Right forelimb (tissue), 1 donor: ENCODE measurements at places on chromosomes 3 and 15.

GRCh38 chr3:61876797-61877196 lies 315.4 kb downstream of the PTPRG start:
- DNase-seq: no peak

DNA sequence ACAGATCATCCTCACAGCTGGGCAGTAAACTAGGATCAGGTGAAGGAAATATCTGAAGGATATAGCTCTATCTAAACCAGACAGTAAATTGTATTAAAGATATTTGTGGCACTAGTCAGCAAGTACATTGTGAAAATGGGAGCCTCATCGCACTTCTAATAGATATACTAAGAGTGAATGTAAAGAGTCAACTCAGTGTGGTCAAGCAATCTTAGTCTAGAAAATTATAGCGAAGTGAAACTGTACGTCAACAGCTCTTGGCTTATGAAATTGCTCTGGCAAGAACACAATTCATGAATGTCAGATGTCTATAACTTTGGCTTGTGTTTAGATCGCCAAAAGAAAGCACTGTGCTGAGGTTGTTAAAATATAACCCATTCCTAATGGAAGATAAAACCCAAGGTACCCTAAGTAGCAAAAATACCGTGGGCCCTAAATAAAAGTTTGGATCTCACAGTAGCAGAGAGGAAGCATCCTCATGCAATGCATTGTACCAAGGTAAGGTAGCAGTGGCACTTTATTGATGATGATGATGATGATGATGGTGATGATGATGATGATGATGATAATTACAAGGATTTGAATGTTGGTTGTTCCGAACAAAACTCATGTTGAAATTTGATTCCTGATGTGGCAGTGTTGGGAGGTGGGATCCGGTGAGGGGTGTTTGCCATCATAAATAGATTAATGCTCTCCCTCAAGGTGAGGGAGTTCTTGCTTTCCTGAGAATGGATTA lies 228.5 kb downstream of the UNC13C start:
- no peak for DNase-seq

DNA sequence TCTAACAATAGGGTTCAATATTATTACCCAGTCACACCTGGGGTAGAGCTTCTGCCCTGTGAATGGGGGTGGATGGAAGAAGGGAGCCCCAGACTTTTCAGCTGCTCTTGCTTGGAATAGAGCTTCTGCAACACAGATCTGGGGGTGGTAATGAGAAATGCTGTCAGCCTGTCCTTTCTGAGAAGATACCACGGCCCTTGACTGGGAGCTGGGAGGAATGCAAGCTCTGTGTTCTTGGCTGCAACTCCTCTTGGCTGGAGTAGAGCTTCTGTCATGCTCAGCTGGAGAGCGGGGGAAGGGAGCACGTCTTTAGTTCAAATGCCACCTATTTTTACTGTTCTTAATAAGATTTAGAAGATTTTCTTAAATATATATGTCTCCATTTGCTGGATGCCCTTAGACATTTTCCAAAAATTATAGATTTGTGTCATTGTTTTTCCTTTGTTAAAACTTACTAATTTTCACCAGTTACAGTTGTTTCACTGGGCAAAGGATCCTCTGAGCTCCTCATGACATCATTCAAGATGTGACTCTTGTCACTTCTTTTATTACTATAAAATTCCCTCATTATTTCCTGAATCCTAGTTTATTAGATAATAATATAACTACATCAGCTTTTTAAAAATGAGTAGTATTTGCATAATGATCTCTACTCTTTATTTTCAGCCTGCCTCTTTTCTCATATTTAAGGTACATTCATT lies 180.0 kb upstream of the TGFBR2 start:
- peak; percentile 66 for DNase-seq

- DNase-seq: no peak
These were observed 265.2 kb downstream of the SUCLG2 start for GRCh38 chr3:67389176-67389575.

DNA sequence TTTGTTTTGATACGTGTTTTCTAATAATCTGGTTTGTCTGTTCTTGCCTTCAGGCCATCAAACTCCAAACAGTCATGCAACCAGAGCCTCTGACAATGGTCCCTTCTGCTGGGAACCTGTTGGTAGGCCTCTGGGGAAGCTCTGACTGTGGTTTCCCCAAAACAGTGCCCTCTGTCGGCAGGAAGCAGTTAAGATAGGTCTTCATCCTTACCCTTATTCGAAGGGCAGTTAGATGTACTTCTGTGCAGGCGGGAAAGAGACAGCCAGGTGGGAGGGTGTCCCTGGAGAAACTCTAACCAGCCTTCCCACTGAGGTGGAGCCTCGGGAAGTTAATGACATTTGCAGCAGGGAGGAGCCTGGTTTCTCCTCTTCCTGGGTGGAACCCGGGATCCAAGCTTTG lies 81.6 kb upstream of the CHMP2B start:
- no peak for DNase-seq

- DNase-seq: peak; percentile 66
These were observed 42.1 kb downstream of the VGLL4 start for GRCh38 chr3:11601446-11602238.

- DNase-seq: no peak
These were observed 39.2 kb upstream of the NMNAT3 start for GRCh38 chr3:139716908-139717485.

- DNase-seq: no peak
These were observed 437 bp downstream of the MKRN2OS start for GRCh38 chr3:12544652-12545472.

GRCh38 chr3:131075632-131076328 lies 49.1 kb downstream of the NEK11 start:
- DNase-seq: no peak

DNA sequence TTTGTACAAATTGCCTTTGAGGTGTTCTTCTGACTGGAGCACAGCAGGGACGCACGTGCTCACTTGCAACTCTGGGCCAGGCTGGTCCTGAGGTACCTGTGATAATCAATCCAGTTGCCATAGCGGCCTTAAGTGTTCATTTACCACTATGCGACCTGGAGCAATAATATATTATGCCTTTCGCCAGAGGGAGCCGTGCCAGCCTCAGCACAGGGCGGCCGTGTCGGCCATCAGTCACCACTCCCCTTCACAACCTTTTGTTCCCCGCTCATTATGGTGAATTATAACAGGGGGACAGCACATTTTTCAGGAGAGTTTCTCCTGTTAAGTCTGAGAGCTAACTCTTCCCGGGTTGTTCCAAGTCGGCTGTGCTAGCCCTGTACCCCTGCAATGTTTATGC lies 289.7 kb downstream of the RORA start:
- DNase-seq: no peak

DNA sequence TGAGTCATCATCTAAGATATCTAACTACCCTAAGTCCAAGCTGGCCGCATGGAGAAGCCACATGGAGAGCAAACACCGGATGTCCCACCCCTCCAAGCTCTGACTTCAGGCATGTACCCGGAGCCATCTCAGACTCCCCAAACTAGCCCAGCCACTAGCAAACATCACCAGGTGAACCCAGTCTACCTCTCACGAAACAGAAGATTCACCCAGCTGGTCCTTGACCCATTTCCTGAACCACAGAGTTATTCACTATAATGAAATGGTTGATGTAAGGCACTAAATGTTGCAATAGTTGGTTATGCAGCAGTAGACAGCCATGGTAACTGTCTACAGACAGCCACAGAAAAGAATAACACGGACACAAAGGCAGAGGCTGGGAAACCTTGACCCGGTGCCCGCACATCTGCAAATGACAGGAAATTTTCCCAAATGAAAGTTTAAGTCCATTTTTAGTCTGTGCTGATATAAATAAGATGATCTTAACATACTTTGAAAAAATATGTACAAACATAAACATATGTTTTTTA lies 265.5 kb upstream of the ATP10A start:
- no peak for DNase-seq

- DNase-seq: no peak
These were observed 37.0 kb downstream of the FBXL22 start for GRCh38 chr15:63634154-63634553.

GRCh38 chr3:100089812-100090668 lies 24.3 kb downstream of the FILIP1L start:
- no peak for DNase-seq

- DNase-seq: peak; percentile 58
These were observed 74.1 kb upstream of the RAP2B start for GRCh38 chr3:153087595-153088566.

DNA sequence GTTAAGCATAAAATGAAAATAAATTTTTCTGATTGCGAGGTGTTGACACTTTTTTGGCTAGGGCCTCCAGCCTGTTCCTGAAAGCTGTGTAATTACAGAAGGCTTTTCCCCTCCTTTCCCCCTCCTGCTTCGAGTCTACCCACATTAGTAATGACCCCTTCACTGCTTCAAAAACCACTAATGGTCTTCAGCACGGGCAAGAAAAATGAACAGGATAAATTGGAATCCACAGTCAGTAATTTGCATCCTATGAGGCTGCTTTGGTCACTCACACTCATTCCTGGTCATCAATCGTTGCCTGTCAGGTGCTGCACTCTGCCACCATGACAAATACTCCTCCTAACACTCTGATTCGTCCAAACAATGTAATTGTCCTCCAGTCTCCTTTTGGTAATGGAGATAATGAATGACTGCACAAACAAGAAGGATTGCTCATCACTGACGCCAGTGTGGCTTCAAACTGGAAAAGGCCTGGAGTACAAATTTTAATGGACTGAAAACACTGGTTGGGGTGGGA lies 148.6 kb downstream of the MEIS2 start:
- DNase-seq: no peak

- no peak for DNase-seq
These were observed 44.5 kb downstream of the LRRFIP2 start for GRCh38 chr3:37129871-37130270.

- DNase-seq: no peak
These were observed 50.2 kb downstream of the SLCO2A1 start for GRCh38 chr3:133979553-133979952.

DNA sequence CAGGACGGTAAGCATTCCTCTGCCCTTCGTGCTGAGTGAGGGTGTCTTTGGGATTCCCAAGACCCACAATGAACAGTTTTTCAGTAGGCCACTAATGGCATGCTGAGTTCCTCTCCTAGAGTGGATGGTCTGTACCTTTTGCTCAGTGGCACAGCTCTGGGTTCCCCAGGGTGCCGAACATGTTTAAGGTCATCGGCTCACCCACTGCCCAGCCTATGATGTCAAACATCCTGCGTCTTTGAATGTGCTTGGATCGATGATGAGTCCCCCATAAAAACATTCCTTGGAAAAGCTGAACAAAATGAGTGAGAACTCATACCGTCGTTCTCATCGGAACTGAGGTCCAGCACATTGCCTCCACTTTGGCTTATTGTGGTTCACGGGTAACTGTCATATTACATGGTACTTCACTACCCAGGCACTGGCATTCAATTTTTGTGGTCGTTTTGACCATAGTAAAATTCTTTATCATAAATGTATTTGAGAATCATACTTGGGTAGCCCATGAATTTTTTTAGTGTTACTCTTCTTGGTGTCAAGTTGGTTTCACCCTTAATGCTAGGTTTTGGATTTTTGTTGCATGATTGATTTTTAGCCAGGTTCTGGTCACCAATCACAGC lies 118.2 kb downstream of the SNRPN start:
- DNase-seq: no peak

- DNase-seq: no peak
These were observed 44.5 kb downstream of the CTDSPL start for GRCh38 chr3:37905987-37906674.

- no peak for DNase-seq
These were observed 172.6 kb downstream of the SATB1 start for GRCh38 chr3:18252578-18252977.

DNA sequence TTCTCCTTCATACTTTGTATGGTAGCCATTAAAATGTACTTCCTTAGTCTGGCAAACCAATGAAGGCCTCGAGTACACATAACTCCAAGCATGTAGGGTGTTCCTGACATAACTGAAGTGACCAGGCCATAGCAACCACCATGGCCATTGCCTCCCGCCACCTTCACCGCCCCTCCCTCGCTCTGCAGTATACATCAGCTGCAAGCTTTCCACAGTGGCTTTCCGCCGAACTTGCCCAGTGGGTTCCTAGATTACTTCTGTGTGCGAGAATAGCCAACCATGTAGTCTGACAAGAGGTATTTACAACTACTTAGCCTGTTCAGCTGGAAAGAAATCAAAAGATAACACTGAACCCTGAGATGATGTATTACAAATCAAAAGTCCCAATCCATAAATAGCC lies 3.4 kb upstream of the CTNNB1 start:
- DNase-seq: no peak

- no peak for DNase-seq
These were observed 64.3 kb downstream of the MINDY4B start for GRCh38 chr3:150840802-150841515.

GRCh38 chr3:69115731-69116130 lies 6.7 kb downstream of the LMOD3 start:
- no peak for DNase-seq

DNA sequence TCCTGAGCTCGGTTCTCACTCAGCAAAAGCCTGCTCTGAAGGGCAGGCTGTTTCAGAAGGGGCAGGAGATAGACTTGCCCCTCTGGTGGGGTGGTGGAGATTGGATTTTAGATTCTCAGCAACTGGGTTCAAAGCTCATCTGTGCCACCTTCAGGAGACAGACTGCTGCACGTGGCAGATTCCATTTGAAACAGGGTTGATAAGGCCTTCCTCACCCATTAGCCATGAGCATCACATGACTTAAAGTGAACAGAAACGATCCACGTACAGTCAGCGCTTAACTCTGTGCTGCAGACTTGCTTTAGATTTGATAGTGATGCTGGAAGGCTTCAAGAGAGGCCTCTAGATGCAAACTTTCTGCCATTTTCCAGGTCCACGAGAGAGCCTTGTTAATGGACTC lies 35.0 kb upstream of the MGLL start:
- DNase-seq: no peak

- DNase-seq: no peak
These were observed 188.3 kb downstream of the LSAMP start for GRCh38 chr3:116256843-116257485.

DNA sequence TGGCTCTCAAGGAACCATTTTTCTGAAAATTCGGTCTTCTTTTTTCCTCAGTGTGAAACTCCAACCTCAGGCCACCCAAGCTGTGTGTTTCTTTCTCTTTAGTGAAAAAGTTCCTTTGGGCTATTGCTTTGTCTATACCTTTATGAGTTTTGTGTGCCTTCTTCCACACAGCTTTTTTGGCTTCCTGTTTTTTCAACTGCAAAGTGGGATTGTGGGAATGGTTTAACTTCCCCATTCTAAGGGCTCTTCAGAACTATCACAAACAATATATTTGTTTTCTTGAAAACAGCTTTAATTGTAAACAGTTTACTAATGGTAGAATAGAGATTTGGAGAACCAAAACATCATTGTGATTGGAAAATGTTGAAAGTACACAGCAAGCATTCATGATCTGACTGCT lies 10.4 kb downstream of the SYN2 start:
- no peak for DNase-seq

- no peak for DNase-seq
These were observed 15.3 kb downstream of the ERC2 start for GRCh38 chr3:56453011-56453410.

DNA sequence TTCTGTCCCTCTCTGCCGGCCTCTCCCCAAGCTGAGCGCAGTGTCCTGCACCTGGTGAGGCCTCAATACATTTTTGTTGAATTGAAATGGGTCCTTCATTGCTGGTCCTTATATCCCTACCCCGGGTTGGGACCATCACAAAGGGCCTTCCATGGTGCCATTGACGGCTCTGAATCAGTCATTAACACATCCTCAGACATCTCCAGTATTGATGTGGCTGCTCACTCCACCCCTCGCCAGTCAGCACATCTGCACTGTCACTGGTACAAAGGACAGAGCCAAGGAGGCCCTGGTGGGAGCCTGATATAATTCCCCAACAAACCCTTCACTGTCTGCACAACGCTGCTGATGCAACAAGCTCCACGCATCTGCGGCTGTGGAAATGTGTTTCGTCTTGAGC lies 191.6 kb upstream of the TOPAZ1 start:
- DNase-seq: no peak
